NCI-H2081 treated with DMSO at 0.1 percent for 48 hours (cell line): ENCODE measurements at places on chromosomes 5 and 9.

- DNase-seq, result no peak
Measured at GRCh38 chr5:124262470-124262869, 484.0 kb downstream of the ZNF608 start.

DNA sequence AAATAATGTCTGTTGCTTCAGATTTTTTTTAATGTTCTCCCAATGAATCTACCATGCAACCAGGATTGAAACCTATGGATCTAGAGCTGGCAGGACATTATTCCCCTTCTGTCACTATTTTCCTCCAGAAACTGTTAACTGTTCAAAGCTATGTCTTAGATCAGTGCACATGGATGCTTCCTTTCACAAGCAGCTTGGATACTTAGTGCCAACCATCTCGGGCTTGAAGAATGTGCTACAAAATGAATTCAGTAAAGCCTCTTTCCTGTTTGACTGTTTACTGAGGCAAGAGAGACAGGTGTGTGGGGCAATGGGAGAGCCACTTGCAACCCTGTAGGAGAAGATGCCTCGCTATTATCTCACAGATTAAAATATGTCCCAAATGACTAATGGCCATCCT, 774.8 kb downstream of the KCTD16 start:
- DNase-seq, result no peak

GRCh38 chr5:133977161-133977787, 8.8 kb upstream of the C5orf15 start:
- no peak for DNase-seq

- no peak for DNase-seq
Measured at GRCh38 chr9:121820286-121821005, 169.0 kb downstream of the DAB2IP start.

DNA sequence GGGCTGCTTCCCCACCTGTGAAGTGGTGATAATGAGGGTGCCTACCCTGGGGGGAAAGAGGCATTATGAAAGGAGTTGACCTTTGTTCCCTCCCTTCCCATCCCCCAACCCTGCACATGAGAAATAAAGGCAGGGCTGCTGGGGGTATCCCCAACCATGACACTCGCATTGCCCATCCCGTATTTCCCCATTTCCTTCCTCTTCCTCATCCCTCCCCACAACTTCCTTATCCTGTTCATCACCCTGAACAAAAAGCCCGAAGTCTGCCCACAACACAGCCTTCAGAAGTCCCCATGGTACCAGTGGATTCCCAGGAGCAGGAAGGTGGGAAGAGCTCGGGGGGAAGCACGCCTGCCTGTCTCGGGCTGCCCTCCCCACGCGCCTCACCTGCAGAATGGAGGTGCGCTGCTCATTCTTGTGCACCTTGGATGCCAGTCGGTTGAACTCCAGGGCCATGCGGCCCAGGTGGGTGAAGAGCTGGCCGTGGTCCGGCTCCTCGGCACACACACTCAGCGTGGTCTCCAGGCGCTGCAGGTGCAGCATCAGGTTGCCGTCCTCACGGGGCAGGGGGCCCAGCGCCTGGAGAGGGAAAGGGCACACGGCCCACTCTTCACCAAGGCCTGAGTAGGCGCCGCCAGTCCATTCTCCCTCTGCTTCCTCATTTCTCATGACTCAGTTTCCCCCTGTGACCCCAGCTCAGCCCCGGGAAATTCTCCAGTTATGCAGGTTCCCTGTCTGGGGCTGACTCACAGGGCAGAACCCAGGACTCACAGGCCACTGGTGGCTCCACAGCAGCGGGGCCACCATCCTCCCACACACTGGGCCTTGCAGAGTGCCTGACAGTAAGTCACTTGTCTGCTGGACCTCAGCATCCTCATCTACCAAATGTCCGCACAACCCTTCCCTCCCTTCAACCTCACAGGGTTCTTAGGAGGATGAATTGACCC, 24.2 kb downstream of the TNIP1 start:
- no peak for DNase-seq

- no peak for DNase-seq
Measured at GRCh38 chr5:181121675-181122561, 9.1 kb downstream of the OR2V1 start.

DNA sequence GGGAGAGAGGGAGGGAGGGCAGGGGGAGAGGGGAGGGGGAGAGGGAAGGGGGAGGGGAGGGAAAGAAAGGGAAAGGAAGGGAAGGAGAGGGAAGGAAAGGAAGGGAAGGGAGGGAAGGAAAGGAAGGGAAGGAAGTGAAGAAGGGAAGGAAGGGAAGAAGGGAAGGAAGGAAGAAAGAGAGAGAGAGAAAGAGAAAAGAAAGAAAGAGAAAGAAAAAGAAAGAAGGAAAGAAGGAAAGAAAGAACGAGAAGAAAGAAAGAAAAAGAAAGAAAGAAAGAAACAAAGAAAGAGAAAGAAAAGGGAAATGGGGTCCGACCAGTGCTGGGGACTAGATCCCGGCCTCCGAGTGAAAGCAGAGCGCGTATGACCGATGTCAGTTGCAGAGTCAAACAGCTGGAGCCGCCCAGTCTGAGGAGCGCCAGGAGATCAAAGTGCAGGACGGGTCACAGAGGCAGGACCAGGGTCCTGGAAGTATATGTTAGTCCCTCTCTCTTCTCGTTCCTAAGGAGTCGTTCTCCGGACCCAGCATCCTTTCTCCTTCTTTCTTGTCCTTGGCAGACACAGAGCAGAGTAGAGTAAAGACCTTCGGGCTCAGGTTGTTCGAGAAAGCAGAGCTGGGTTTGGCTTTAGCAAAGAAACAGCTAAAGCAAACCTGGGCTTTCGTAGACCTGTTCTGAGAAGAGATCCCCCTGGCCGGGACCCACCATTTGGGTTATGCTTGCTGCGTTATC, 305.4 kb upstream of the MSX2 start:
- no peak for DNase-seq

DNA sequence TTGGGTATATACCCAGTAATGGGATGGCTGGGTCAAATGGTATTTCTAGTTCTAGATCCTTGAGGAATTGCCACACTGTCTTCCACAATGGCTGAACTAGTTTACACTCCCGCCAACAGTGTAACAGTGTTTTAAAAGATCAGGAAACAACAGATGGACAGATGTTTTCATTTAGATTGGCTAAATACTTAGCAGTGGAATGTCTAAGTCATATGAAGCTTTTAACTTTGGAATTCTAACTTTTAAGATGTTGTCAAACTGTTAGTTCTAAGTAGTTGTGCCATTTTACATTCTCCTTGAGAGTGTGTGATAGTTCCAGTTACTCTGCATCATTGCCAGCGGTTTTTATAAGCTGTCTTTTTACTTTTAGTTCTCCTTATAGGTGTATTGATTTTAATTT, 688.8 kb downstream of the SEMA5A start:
- no peak for DNase-seq

- DNase-seq, result no peak
Measured at GRCh38 chr9:82745919-82746318, 317.0 kb downstream of the RASEF start.

DNA sequence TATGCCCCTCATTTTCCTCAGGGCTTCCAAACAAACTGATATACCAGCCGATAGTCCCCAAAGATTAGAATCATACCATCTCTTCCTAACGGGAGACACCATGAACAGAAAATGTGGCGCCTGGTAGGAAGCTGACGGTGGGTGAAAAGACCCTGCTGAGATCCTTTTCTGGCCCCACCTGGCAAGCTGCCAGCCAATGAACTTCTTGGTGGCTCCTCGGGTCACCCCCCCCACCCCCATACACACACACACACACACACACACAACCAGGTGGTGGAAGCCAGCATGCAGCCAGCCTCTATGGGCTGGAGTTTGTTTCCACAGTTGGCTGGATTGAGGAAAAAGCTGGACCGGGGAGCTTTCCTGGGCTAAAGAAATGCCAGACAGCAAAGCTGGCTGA, 4.8 kb upstream of the CCIN start:
- no peak for DNase-seq

GRCh38 chr9:97820373-97820772, 32.7 kb upstream of the FOXE1 start:
- DNase-seq, result no peak

DNA sequence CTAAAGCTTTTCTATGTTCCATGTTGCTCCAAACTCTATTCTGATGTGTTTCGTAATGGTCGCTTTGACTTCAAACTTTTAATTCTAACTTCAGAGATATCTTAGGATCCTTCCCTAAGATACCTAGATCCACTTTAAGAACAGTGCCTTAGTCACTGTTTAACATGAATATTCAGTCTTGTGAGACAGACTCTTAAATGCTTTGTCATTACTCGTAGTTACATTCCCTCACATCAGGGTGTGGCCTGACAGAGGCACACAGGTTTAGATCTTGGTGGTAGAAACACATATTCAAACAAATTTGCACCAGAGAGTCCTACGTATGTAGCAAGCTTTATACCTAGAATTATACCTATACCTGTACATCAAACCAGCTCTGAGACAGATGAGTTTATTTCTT, 687.0 kb upstream of the C9orf72 start:
- DNase-seq, result no peak

- no peak for DNase-seq
Measured at GRCh38 chr5:151664694-151665585, 21.8 kb downstream of the SPARC start.

GRCh38 chr9:89309608-89310474, 1.2 kb upstream of the CKS2 start:
- no peak for DNase-seq

GRCh38 chr5:2303431-2304100, 420.8 kb upstream of the IRX4 start:
- no peak for DNase-seq

- DNase-seq, result no peak
Measured at GRCh38 chr5:88885002-88885401, 2.0 kb upstream of the MEF2C start.

DNA sequence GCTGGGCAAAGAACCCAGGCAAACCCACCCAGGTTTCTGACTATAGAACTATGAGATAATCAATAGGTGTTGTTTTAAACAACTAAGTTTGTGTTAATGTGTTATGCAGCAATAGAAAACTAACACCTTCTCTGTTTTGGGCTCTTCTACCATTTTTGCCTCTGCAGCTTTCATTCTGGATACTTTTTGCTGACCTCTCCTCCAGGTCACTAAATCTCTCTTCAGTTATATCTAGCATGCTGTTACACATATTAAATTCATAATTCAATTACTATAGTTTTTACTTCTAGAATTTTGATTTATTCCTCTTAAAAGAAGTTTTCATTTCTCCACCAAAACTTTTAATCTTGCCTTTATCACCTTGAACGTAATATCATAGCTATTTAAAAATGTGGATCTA, 17.2 kb downstream of the MAPK9 start:
- no peak for DNase-seq

DNA sequence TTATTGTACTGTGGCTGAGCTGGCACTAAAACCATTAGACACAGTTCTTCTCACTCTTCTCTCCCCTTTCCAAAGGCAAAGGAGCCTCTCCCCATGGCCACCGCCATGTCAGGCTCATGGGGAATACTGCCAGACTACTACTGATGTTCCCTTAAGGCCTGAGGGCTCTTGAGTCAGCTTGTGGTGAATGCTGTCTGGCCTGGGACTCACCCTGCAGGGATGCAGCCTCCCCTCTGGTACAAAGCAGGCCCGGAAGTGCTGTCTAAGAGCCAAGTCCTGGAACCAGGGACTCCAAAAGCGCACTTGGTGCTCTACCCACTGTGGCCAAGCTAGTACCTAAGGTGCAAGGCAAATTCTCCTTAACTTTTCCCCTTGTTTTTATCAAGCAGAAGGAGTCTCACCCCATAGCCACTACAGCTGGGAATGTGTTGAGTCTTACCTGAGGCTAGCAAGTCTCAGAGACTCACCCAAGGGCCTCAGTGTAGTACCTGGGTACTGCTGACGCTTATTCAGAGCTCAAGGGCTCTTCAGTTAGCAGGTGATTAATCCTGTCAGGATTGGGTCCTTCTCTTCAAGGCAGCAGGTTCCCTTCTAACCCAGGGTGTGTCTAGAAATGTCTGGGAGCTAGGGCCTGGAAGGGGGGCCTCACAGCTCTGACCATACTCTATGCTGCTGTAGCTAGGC, 33.2 kb upstream of the C5orf46 start:
- no peak for DNase-seq
